ENCODE measurements at places on chromosomes 7 and 10. TPM values are rescaled to one million over a fixed set of nuclear protein-coding genes. Genes with fewer than 3 reads are reported as not detected.
A peak's percentile ranks its signal among the peaks of the same experiment; 100 is the strongest.

GRCh38 chr10:116627386-116627933 is 6.7 kb downstream of the PNLIPRP2 start:
- DNase-seq = peak; percentile 92

DNA sequence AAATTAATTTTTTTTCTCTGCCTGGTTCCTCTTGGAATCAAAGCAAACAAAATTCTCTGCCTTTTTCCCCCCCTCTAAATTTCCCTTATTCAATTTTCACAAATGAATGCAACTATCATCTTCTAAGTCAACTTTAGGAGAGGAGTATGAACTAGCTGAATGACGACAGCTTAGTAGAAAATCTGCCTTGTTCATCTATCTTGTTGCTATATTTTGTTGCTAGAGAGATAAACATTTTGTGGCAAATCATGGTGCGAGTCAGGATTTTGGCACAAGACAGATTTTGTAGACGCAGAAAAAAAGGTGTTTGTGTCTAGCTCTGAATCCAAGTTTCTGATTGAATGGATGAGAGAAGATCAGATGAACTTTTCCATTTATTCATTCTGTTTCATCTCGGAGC is 81.0 kb upstream of the FZD8 start:
- no peak for DNase-seq

- DNase-seq = no peak
Observed at GRCh38 chr7:149731207-149731955, 42.0 kb downstream of the ZNF467 start.

- peak; percentile 47 for DNase-seq
Observed at GRCh38 chr7:32890010-32890792, 1.4 kb downstream of the KBTBD2 start.

TMEM270 gene
- 0.71 TPM for polyA plus RNA-seq

DNA sequence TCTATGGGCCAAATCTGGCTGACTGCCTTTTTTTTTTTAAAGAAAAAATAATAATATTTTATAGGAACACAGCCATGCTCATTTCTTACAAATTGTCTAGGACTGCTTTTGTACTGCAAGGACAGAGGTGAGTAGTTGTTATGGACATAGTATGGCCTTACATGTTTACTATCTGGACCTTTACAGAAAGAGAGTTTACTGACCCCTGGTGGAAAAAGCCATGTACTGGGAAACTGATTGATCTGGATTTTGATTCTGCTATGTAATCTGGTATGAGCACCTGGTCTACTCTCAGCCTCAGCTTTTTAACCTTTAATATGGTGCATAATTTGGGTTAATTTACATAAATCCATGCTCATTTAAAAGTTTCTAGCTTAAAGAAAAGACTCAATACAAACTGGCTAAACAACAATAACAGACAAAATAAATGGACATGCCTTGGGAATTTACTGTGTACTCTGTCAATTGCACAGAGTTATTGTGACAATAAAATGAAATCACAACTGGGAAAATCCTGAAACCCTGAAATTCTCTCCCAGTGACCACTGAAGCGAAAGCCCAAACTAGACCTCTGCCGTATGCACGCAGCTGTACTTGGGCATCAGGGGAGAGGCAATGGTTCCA is 260.7 kb downstream of the BMPER start:
- DNase-seq = peak; percentile 49

- no peak for DNase-seq
Observed at GRCh38 chr10:116133634-116134033, 139.4 kb downstream of the GFRA1 start.

DNA sequence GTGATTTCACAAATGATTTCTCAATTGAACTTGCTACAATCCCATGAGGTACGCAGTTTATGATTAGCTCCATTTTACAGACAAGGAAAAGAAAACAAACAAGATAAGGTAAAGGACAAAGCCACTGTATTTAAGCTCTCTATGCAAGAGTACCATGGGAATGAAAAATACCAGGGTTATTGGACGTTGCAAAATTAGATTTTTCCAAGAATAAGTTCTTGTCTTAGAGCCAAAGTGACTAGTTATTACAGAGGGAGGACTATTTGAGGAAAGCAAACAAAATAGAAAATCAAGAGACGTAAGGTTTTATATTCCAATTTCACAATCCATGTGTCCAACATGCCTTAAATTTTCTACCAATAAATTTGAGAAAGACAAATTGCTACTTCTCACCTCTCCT is 97.9 kb upstream of the PTN start:
- no peak for DNase-seq

SFTPA1 gene
- polyA plus RNA-seq = not detected

DNA sequence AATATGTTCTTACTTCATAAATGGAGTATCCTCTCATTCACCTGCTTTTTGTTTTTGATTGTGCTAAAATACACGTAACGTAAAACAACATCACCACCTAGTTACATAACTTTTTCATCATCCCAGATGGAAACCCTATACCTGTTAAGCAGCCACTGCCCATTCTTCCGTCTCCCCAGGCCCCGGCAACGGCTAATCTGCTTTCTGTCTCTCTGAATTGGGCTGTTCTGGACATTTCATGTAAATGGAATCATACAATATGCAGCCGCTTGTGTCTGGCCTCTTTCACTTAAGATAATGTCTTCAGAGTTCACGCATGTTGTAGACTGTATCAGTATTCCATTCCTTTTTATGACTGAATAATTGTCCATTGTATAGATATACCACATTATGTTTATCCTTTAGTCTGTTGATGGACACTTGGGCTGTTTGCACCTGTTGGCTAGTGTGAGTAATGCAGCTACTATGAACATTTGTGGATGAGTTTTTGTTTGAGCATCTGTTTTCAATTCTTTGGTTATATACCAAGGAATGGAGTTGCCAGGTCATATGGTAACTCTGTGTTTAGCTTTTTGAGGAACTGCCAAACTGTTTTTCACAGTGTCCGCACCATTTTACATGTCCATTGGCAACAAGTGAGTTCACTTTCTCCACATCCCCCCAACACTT is 14.1 kb upstream of the SUN1 start:
- no peak for DNase-seq

GRCh38 chr7:119514326-119514725 is 758.6 kb upstream of the KCND2 start:
- DNase-seq = no peak

- no peak for DNase-seq
Observed at GRCh38 chr10:71998119-71998839, 34.1 kb downstream of the CHST3 start.

DNA sequence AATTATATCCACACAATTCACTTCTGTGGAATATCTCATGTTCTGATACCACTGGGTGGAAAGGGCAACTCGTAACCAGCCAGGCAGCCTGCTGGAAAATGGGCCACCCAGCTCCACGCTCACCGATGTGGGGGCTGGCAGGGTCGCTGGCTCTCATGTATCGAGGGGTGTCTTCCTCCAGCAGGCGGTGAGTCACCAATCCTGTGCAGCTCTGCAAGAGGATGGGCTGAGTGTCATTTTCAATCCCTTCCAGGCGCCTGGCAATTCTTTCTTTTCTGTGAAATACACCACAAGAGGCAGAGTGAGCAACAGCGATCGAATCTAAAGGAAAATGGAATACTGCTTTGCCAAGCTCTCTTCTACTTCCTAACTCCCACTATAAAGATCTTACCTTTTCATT is 80.1 kb downstream of the SVIL start:
- DNase-seq = no peak

GRCh38 chr7:118029826-118030422 is 154.0 kb upstream of the LSM8 start:
- DNase-seq = no peak

BLNK gene
- polyA plus RNA-seq = not detected

DNA sequence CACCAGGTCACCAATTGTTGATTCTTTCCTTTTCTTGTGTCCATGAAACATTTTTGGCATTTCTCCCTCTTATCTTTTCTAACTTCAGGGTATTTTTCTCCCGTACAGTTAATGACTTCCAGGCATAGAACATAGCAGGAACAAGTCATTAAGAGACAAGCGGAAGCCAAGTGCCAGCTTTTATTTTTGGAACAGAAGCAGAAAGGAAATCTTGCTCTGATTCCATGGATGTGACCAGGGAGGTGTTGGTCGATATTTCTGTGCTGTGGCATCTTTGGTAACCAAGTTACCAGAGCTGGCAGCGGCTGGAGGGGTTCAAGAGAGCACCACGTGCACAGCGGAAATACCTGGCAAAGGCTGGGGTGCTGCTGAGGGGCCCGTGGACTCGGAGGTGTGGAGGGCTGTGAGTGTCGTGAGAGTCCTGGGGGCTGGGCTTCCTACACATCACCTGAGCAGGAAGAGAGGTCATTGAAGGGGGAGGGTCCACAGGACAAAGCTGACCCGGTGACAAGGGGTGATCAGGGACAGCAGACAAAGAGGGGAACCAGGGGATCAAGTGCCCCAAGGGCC is 1.8 kb downstream of the LLCFC1 start:
- DNase-seq = no peak

DNA sequence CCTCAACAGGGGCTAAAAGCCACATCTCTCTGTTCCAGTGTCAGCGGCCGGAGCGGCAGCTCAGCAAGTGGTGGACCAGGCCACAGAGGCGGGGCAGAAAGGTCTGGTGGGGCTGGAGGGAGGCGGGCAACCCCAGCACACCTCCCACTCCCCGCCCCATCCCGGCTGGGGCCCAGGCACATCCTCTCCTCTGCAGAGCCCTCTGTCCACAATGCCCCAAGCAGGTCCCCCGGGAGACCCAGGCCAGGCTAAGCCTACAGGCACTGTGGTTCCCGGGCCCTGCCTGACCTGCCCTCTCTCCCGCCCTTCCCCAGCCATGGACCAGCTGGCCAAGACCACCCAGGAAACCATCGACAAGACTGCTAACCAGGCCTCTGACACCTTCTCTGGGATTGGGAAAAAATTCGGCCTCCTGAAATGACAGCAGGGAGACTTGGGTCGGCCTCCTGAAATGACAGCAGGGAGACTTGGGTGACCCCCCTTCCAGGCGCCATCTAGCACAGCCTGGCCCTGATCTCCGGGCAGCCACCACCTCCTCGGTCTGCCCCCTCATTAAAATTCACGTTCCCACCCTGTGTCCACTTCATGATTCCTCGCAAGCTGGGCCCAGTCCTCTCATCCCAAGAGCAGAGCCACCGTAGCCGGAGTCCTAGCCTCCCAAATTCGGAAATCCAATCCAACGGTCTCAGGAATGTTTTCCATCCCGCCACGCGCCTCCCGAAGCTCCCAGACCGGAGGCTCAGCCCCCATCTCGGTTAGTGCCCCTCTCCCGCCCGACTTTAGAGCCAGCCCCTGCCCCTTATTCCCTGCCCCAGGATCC is 2.1 kb downstream of the ADIRF start:
- DNase-seq = no peak

MAGI2 gene
- 1.1 TPM for polyA plus RNA-seq

MMD2 gene
- polyA plus RNA-seq = not detected

MYO1G gene
- 0.10 TPM for polyA plus RNA-seq

GRCh38 chr7:12244129-12244528 is 33.0 kb downstream of the TMEM106B start:
- DNase-seq = peak; percentile 22

- no peak for DNase-seq
Observed at GRCh38 chr10:74672430-74673165, 153.8 kb upstream of the KAT6B start.

GRCh38 chr7:103967401-103967800 is 22.1 kb downstream of the RELN start:
- no peak for DNase-seq

GRCh38 chr7:137695942-137696341 is 150.8 kb downstream of the DGKI start:
- DNase-seq = no peak

DNA sequence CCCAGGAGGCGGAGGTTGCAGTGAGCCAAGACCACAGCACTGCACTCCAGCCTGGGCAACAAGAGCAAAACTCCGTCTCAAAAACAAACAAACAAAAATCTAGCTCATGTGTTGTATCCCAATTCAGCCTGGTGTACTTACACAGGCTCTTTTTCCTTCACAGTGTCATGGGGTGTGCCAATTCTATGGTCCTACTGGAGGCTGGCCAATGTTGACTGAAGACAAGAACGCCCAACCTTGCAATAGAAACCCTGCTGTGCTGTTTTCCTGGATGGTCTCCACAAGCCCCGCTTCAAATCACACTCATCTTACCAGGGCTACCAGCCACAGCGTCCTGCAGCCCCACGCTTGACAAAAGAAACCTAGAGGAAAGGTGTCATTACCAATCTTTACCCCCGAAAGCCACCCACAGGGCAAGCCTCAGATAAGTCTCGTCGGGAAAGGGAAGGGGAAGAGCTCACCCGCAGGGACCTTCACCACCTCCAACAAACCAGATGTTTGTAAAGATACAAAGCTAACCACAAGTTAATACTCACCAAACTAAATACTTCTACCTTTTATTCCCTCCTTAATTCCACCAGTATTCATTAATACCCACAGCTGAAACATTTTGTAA is 64.8 kb downstream of the TNS3 start:
- no peak for DNase-seq

DNA sequence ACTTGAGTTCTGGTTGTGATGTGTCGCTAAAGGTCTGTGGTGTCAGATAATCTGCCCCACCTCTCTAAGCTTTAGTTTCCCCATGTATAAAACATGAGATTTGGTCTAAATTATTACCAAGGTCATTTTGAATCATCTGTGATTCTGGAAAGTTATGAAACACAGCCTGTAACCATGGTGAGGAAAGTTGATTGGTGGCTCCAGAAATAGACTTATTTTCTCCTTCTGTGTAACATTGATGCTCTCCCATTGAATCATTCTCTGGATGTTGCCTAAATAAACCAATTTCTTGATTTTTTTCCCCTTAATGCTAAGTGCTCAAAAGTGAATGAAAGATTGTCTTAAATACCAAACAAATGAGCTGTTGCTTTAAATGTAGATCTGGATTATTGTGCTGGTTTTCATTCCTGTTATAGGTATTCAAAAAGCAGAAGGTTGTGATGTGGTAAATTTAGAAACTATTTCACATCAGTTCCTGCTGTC is 30.0 kb upstream of the PCGF5 start:
- DNase-seq = no peak

GRCh38 chr10:12716042-12716441 is 285.5 kb downstream of the CCDC3 start:
- no peak for DNase-seq

- DNase-seq = no peak
Observed at GRCh38 chr10:102813734-102814452, 23.3 kb downstream of the CYP17A1 start.

PLXNA4 gene
- 3.0 TPM for polyA plus RNA-seq

CUEDC2 gene
- polyA plus RNA-seq = 130 TPM

SORCS3 gene
- polyA plus RNA-seq = not detected

SEC24C gene
- 73.6 TPM for polyA plus RNA-seq

DNA sequence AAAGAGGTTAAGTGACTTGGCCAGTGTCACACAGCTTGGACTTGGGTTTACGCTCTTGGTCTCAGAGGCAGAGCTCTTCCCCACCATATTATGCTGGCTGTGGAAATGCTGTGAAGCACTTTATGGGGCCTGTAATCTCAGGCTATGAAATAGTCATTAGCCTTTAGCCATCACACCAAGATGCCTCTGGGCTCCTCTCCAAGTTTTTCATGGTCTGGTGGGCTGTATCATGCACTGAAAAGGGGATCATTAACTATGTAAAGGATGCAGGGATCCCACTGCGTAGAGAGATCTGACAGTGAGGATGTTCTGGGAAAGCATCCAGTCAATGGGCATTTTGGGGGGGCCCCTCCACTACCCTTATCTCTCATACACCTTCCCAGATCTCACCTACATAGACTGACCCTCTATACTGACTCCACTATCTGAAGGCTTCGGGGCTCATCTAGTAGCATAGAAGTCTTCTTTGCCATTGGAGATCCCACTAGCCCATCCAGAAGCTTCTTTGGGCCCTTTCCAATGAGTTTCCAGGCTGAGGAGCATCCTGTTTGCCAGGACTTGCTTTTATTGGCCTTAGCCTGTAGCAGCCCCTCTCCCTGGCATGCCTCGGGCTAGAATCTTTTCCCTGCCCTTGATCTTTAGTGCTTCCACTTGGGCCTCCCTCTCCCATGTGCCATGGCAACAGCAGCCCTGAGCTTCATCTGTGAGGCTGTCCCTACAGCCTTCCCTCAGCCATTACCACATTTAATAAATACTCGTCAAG is 19.6 kb downstream of the FRMPD2 start:
- no peak for DNase-seq

All from SK-N-SH (cell line).